ENCODE measurements at places on chromosomes 4 and X. TPM values are rescaled to one million over a fixed set of nuclear protein-coding genes. Genes with fewer than 3 reads are reported as not detected.

The SLC30A9 gene
- 16.3 TPM for total RNA-seq

DNA sequence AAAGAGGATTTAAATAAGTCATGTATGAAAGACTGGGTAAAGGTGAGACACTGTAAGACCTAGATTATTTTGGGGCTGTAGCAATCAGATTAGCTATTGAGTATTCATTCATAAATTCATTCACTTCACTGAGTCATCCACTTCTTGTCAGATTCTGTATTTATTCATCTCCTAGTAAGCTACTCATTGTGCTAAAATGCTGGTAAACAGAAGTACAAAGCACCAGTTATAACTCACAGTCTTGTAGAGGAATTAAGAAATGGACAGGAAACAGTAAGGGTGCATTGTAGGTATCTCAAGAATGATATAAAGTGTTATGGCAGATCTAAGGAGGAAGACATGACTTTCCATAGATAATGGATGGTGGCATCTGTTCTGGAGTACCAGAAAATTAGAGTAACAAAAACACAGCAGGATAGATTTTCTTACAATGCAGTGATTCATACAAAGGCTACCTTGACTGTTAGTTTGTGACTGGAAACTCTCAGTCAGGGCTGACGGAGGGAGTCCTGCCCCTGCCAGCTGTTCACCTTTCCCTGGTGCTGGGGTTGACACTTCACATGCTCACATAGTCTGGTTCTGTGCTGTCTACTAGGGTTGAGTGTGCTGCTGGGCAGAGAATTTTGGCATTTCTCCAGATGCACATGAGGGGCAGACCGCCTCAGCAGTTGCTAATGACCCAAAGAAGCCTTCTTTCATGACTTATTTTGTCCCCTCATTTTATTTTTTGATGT is 26.5 kb upstream of the HAND2 start:
- no peak for DNase-seq

- DNase-seq, result no peak
Measured at GRCh38 chr4:177968817-177969442, 526.7 kb upstream of the AGA start.

The JADE3 gene
- total RNA-seq, result 8.5 TPM

The TLR2 gene
- total RNA-seq, result 0.62 TPM

The BTC gene
- total RNA-seq, result not detected

DNA sequence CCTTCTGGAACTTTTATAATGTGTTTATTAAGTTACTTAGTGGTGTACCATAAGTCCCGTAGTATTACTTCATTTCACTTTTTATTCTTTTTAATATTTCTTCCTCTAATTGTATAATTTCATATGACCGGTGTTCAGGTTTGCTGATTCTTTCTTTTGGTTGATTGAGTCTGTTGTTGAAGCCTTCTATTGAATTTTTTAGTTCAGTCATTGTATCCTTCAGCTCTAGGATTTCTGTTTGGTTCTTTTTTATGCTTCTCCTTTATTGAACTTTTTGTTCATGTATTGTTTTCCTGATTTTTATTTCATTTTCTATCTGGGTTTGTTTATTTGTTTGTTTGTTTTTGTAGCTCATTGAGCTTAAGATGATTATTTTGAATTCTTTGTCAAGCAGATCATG is 8.8 kb downstream of the CEP44 start:
- DNase-seq, result no peak

The TET2 gene
- 0.59 TPM for total RNA-seq

Data from MG63 (cell line).